ENCODE measurements at places on chromosomes 6 and 20.

GRCh38 chr6:2853769-2854395 lies 12.2 kb upstream of the SERPINB1 start:
- DNase-seq: peak; percentile 91

GRCh38 chr6:144725736-144726522 lies 440.8 kb downstream of the UTRN start:
- DNase-seq: no peak

DNA sequence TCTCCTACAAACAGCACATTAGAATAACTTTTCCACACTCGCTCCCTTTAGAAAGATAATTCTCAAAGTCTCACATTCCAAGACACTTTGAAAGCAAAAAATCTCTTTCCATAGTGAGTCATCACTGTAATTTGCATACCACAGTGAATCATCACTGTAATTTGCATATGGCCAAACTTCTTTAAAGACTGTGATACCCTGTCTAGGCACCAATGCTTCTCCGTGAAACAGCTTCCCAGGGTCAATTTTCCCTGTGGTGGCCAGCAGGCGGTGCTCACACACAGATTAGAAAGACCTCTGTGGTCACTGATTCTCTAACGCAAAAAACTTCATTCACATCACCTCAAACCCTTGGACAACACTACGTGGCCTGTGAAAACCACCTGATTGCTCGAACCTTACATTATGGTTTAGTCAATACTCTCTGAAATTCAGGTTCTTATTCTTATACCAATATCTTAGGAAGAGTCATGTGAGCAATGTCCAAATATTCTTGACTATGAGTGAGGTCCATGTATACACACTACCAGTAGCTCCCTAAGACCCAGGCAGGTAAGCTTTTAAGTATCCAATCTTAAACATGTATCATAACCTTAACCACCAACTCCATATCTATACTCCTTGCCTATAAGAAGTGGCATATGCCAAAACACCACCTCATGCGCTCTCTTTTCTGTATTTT lies 78.5 kb upstream of the PHACTR1 start:
- peak; percentile 86 for DNase-seq

DNA sequence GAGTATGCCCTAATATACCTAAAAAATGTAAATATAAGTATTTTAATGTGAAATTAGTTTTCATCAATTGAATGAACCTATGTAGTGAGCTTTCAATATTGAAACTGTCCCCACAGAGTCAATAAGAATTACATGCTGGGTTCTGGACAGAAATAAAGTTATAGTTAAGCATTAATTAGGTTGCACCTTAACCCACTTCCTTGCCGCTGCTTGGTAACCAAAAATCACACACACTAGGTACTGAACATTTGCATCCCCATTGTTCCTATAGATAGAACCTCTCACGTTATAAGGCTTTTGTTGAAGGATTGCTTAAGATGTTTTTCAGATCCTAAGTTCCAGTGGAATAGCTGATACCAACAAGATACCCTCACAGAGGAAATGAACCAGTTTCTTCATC lies 237.1 kb upstream of the OPRM1 start:
- DNase-seq: no peak

DNA sequence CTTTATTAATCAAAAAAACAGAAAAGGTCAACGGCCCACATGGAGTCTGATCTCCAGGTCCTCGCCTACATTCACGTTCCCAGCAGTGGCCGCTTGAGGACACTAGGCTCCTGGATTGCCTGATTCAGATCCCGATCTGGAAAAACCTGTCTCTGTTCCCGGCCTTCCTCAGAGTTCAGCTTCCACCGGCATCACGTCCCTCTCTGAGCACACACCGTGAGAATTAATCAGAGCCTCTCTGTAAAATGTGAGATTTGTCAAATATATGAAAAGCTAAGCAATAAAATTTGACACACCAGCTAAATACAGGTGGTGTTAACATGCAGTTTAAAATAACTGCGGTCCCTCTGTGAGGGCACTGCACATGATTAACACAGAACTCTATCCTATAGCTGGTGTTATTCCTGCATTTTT lies 122.8 kb upstream of the COL21A1 start:
- no peak for DNase-seq

DNA sequence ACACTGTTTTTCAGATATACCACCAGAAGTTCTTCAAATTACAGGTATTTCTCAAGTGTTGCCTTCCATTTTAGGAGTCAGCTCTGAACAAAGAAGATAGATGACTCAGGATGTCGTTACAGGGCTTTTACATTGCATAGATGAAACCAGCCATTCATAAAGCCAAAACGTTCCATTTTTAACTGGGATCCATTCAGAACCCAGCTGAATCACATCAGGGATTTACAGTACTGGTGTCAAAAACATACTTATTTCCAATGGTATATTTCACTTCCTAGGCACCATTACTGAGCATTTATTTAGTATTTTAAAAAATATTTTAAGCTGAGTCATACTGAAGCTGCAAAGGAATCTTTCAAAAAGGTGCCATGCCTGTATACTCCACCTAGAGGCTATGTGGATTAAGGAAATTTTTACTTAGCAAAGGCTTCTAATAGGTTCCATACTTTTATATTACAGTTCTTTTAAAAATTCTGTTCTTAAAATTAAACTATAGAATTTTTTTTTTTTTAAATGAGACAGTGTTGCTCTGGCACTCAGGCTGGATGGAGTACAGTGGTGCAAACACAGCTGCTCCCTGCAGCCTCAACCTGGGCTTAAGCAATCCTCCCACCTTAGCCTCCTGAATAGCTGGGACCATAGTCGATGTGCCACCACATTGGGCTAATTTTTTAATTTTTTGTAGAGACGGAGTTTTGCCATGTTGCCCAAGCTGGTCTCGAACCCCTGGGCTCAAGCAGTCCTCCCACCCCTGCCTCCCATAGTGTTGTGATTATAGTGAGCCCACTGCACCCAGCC lies 2.6 kb downstream of the ASF1A start:
- DNase-seq: peak; percentile 58

GRCh38 chr6:5214570-5215052 lies 46.1 kb downstream of the LYRM4 start:
- peak; percentile 41 for DNase-seq

DNA sequence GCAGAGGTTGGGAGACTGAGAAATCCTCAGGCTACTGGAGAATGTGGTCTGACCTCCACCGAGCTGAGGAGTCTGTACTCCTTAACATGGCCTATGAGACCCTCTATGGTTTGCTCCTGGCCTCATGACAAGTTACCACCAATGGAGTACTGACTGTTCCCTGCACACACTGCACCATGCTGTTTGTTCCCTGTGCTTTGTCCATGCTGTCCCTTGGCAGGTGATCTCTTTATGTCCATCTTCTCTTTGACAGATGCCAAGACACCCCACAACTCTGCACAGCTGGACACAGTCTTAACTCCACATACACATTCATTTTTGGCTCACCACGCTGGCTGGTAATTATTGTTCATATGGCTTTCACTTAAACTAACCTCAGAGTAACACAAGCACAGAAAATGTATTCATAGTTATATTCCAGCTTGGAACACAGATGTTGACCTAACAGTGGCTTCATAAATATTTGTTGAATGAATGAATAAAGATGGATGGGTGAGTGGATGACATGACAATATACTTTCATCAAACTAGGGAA lies 258.0 kb downstream of the ATXN1 start:
- no peak for DNase-seq

DNA sequence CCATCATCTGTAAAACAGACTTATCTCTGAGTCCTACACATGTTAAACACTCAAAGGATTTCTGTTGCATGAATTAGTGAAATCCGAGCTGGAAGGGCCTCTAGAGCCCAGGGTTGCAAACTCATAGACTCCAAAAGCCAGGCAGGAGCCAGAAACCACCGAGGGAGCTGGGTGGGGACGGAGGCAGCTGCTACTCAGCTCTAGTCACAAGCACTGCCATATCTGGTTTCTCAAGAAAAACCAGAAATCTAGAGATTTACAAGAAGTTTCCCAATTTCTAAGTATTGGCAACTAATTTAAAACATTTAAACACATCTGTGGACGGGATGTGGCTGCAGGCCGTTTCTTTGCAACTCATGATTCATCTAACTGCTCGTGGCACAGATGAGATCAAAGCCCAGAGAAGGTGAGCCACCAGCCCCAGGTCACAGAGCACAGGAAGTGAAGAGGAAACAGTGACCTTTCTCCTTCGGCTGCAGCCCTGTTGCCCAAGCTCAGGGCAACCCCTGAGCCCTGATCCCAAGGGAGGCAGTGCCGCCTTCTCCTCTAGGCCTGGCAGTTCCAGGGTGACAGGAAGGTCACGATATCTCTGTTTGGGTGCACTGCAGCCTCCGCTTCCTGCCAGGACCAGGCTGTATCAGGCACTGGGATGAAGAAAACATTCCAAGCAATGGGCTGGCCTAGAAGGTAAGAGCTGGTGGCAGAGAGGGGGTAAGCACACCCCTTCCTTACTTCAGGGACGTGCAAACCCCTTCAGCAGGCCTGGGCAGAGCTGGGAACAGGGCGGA lies 26.4 kb upstream of the PTGIS start:
- DNase-seq: peak; percentile 55

DNA sequence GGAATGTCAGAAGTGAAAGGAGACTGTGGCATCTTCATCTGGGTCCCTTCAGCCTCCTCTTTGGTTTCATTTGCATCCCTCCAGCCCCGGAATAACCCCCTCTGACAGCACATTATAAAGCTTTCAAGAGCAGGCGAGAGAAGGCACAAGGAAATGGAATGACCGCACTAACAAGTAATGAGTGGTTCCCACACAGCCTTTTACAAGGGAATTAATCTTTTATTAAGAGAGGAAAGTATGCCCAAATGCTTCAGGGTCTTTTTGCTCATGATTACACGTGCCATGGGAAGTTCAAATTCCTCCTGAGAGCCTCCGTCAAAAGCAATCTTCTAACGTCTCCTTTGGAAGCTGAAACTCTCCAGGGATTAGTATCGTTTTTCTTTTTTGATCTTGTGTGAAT lies 347.0 kb downstream of the BTBD3 start:
- no peak for DNase-seq

DNA sequence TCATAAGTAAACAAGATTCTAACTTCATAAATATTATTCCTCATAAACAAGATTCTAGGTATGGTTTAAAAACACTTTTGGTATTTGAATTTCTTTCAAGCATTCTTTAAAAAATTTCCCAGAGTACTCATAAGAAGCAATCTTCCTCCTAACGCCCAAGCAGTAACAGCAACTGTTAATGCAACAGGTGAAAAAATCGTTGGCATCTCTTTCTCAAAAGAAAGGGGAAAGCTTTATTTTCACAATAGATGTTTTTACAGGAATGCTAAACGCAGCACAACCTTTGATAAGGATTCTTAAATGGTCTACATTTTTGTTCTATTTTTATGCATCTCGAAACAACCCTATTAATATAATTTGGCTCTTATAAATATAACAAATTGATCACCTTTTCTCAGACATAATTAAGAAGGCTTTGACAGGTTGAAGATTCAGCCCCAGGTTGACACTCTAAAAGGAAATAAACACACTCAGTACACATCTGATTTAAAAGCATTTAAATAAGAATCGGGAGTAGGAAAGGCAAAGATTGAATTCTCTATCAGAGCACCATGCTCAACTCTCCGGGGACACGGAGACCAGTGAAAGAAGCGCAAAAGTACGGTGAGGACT lies 634 bp downstream of the AHI1 start:
- DNase-seq: no peak

DNA sequence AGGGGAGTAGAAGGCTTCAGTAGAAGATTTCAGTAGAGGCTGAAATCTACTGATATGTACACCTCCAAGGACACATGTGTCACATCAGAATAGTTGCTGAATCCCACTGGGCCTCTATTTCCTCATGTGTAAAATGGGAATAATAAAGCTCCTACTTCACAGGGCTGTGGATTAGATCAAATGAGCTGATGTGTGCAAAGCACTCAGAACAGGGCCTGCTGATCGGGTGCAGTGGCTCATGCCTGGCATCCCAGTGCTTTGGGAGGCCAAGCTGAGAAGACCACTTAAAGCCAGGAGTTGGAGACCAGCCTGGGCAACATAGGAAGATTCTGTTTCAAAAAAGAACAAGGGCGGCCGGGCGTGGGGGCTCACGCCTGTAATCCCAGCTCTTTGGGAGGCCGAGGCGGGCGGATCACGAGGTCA lies 8.1 kb upstream of the AP5S1 start:
- no peak for DNase-seq

DNA sequence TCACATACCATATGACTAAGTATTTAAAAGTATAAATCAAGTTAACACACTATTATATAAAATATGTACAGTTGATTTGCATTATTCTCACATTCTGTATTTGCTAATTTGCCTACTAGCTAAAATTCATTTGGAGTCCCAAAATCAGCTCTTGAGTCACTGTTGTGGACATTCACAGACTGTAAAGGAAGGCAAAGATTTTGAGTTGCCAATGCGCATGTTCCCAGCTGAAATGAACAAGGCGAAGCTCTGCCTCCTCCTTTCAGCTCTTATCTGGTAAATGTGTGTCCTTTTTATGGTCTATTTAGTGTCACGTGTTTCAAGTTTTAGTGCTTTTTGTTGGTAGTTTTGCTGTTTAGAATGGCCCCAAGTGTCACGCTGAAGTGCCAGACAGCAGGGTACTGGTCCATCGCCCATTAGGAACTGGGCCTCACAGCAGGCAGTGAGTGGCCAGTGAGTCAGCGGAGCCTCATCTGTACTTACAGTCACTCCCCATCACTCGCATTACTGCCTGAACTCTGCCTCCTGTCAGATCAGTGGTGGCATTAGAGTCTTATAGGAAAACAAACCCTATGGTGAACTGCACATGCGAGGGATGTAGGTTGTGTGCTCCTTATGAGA lies 87.2 kb upstream of the ADTRP start:
- DNase-seq: peak; percentile 33

- DNase-seq: no peak
Observed at GRCh38 chr6:139500977-139501376, 126.5 kb upstream of the CITED2 start.

Data from fibroblast of skin of back (primary cell).